PC-3 (cell line): ENCODE measurements at places on chromosomes 16 and 17. TPM values are rescaled to one million over a fixed set of nuclear protein-coding genes. Genes with fewer than 3 reads are reported as not detected.
A peak's percentile ranks its signal among the peaks of the same experiment; 100 is the strongest.

- DNase-seq = no peak
- peaks cover 5% of the 10 kb centered on the region for H3K4me1 ChIP-seq
These were observed 16.6 kb downstream of the KRT9 start for GRCh38 chr17:41555105-41555887.

Gene SLC16A6
- total RNA-seq = 1.2 and 1.4 TPM in 2 replicates

GRCh38 chr16:47995354-47995753 lies 160.4 kb downstream of the ABCC12 start:
- no peak overlapping the region for H3K4me3 ChIP-seq
- H3K36me3 ChIP-seq = no peaks in the 10 kb centered on the region
- H3K4me1 ChIP-seq = no peaks in the 10 kb centered on the region
- DNase-seq = no peak
- H3K27me3 ChIP-seq = no peaks in the 10 kb centered on the region
- no peak overlapping the region for H3K27ac ChIP-seq

DNA sequence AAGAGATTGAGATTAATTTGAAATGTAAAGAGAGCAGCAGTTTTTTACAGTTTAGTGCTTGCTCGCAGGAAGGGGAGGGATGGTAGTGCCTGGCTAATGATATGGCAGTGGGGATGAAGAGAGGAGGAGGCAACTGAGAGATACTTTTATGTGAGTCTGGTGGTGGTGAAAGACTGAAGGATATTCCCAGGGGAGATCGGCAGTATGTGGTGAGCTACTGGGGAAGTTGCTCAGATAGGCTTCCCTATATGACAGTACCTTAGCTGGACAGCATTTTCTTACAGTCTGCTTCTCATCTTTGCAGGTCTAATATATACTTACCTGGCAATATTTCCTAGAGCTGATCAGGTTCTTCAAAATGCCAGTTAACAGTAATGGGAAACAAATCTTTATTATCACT lies 8.6 kb downstream of the CEP95 start:
- H3K4me3 ChIP-seq = no peak overlapping the region
- no peak overlapping the region for H3K27ac ChIP-seq
- H3K27me3 ChIP-seq = no peaks in the 10 kb centered on the region
- no peaks in the 10 kb centered on the region for H3K4me1 ChIP-seq
- peaks cover 39% of the 10 kb centered on the region for H3K36me3 ChIP-seq

- H3K27me3 ChIP-seq = no peaks in the 10 kb centered on the region
- DNase-seq = no peak
- peaks cover 7% of the 10 kb centered on the region; the same call in 1 of the 2 replicates for H3K4me1 ChIP-seq
- no peak overlapping the region for H3K27ac ChIP-seq
These were observed 18.0 kb upstream of the ASGR2 start for GRCh38 chr17:7132511-7133094.

GRCh38 chr17:80839511-80839941 lies 152.1 kb upstream of the CHMP6 start:
- H3K36me3 ChIP-seq = no peaks in the 10 kb centered on the region
- H3K4me1 ChIP-seq = no peaks in the 10 kb centered on the region
- no peak overlapping the region for H3K27ac ChIP-seq
- H3K27me3 ChIP-seq = no peaks in the 10 kb centered on the region
- no peak overlapping the region for H3K4me3 ChIP-seq

DNA sequence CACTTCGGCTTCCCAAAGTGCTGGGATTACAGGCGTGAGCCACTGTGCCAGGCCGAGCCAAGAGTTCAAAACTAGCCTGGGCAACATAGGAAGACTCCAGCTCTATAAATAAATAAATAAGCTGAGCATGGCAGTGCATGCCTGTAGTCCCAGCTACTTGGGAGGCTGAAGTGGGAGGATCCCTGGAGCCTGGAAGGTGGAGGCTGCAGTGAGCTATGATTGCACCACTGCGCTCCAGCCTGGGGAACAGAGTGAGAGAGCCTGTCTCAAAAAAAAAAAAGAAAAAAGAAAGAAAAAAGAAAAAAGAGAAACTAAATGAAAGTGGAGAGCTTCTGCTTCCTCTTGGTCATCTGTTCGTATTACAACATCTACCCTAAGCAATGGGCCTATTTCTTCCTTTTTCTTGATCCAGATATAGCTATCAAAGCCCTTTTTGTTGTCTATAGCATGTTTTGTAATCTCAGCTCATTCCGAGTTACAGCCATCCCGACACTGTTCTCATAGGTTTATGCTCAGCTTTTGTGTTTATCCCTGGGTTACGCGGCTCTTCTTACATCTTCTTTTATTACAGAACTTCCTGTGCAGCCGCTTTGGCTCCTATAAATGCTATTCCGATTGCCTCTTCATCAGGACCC lies 14.1 kb upstream of the MAPK3 start:
- no peaks in the 10 kb centered on the region for H3K4me1 ChIP-seq
- no peaks in the 10 kb centered on the region for H3K36me3 ChIP-seq
- H3K27me3 ChIP-seq = no peaks in the 10 kb centered on the region

- H3K27me3 ChIP-seq = peaks cover 29% of the 10 kb centered on the region
- no peak overlapping the region for H3K27ac ChIP-seq
- no peaks in the 10 kb centered on the region for H3K36me3 ChIP-seq
- H3K4me1 ChIP-seq = no peaks in the 10 kb centered on the region
- no peak overlapping the region for H3K4me3 ChIP-seq
- DNase-seq = no peak
These were observed 11.3 kb upstream of the MAPT start for GRCh38 chr17:45883063-45883462.

- H3K27me3 ChIP-seq = no peaks in the 10 kb centered on the region
- no peak overlapping the region for H3K4me3 ChIP-seq
- no peaks in the 10 kb centered on the region for H3K36me3 ChIP-seq
These were observed 140.8 kb downstream of the FTO start for GRCh38 chr16:53844804-53845203.

Gene CNGB1
- total RNA-seq = 0.04 TPM in 1 of 2 replicates, not detected in the other

DNA sequence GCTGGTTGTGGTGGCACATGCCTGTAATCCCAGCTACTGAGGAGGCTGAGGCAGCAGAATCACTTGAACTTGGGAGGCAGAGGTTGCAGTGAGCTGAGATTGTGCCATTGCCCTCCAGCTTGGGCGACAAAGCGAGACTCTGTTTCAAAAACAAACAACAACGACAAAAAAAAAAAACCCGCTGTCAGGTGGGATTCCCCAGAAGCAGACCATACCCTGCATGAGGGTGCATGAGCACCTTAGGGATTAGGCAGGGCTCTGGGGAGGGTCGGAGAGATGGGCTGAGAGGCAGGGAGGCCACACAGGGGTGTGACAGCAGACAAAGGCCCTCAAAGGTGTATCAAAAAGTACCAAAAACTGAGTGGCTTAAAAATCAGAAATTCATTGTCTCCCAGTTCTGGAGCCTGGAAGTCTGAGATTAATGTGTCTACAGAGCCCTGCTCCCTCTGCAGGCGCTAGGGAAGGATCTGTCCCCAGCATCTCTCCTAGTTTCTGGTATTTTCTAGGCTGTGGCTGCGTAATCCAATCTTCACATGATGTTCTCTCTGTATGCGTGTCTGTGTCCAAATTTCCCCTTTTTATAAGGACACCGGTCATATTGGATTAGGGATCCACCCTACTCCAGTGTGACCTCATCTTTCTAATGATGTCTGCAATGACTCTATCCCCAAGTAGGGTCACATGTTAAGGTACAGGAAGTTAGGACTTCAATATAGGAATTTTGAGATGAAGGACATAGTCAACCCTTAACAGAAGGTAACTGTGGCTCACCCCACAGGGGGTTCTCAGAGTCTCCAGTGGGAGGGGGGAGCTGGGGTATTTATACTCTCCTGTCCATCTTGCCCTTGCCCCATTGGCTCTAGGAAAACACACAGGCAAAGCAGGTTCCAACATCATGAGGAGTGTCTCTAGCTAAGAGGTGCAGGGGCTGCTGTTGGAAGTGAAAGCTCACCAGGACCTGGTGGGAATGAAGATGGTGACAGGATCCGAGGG lies 13.6 kb upstream of the TVP23A start:
- no peak overlapping the region for H3K4me3 ChIP-seq
- H3K4me1 ChIP-seq = peaks cover 18% of the 10 kb centered on the region
- no peaks in the 10 kb centered on the region for H3K36me3 ChIP-seq
- H3K27me3 ChIP-seq = peaks cover 2% of the 10 kb centered on the region; the same call in 1 of the 2 replicates
- DNase-seq = no peak

Gene OR3A3
- total RNA-seq = not detected in 2 replicates

Gene CFAP97D1
- total RNA-seq = 0.12 and 0.29 TPM in 2 replicates

DNA sequence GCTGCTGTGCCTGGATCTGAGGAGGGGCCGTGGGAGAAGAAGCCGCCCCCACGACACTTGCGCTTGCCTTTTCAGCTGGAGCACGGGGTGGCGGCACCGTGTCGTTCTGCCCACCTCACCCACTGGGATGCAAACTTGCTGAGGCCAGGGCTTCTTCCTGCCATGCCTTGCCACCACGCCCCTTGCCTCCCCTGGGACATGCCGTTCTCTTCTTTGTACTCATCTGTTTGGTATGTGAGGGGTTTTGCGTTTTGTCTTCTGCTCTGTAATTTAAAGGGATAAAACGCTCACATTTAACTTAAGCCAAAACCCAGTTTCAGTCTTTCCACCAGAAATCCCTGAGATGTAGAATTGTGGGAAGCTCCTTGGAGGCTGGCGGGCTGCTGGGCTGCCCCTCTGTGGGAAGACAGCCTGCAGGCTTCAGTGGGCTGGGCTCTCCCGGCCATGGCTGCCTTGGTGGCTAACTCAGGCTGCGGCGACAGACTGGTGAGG lies 180.2 kb downstream of the RPTOR start:
- peak overlapping the region; percentile 40 for H3K27ac ChIP-seq
- H3K36me3 ChIP-seq = no peaks in the 10 kb centered on the region
- no peaks in the 10 kb centered on the region for H3K27me3 ChIP-seq
- H3K4me3 ChIP-seq = no peak overlapping the region
- peaks cover 33% of the 10 kb centered on the region for H3K4me1 ChIP-seq
- peak; percentile 66 for DNase-seq

Gene OR2C1
- not detected in 2 replicates for total RNA-seq

- peak; percentile 45 for DNase-seq
- no peak overlapping the region for H3K27ac ChIP-seq
- peaks cover 17% of the 10 kb centered on the region for H3K4me1 ChIP-seq
- H3K27me3 ChIP-seq = no peaks in the 10 kb centered on the region
These were observed 54.9 kb downstream of the SREBF1 start for GRCh38 chr17:17781591-17782496.

Gene TMIGD1
- total RNA-seq = not detected in 2 replicates

DNA sequence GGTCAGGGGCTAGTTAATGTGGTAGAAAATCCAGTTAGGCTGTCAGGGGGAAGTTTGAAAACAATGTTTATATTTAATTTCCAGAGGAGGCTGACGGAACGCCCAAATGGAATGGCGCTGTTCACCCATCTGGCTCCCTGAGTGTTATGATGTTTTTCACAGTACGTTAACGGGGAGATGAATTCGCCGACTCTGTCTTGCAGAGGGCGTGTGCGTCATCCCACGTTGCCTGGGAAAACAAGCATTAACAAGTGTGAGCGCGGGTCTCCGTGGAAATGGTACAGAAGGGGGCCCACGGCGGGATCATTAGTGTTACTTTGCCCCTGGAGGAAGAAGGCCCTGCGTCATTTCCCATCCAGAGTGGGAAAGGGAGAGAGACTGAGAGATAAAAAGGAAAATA lies 29.6 kb downstream of the RGS9 start:
- no peak for DNase-seq
- no peaks in the 10 kb centered on the region for H3K27me3 ChIP-seq
- no peak overlapping the region for H3K27ac ChIP-seq
- no peaks in the 10 kb centered on the region for H3K36me3 ChIP-seq

Gene NPIPA8
- not detected in 2 replicates for total RNA-seq

DNA sequence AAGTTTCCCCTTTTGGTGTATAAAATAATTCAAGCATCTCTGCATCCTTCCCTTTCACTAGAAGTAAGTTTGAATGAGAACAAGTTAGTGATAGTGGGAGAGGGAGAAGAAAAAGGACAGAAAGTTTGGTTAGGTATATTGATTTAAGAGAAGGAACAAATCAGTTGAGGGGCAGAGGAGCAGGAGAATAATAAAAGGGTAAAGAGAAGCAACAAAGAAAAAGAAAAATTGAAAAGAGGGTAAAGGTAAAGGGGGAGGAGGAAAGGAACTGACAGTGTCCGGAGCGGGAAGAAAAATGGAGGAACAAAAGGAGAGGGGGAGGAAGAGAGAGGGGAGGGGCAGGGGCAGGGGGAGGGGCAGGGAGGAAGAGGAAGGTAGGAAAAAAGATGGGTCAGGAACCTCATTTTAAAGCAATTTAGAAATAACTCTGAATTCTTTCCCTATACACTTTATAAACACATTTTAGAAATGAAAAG lies 6.3 kb upstream of the IGF2BP1 start:
- DNase-seq = no peak
- no peaks in the 10 kb centered on the region for H3K4me1 ChIP-seq
- peaks cover 88% of the 10 kb centered on the region for H3K27me3 ChIP-seq

DNA sequence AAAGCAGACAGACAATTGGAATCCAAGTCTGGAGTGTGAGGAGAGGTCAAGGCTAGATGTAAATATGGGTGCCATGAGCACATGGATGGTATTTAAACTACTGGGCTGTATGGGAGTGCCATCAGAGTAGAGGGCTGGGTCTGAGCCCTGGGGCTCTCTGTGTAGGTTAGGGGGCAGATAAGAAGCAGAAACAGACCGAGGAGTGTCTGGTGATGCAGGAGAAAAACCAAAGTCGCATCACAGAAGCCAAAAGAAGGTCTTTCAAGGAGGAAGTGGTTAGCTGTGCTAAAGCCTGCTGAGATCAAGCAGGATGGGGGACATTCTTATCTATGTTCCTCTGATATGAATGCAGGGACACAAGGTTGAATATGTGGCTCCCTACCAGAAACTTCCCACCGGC lies 1.9 kb downstream of the TSEN54 start:
- no peak overlapping the region for H3K27ac ChIP-seq
- H3K4me1 ChIP-seq = peaks cover 27% of the 10 kb centered on the region
- H3K4me3 ChIP-seq = no peak overlapping the region

GRCh38 chr16:49602201-49602975 lies 228.8 kb downstream of the C16orf78 start:
- H3K4me3 ChIP-seq = no peak overlapping the region
- H3K4me1 ChIP-seq = no peaks in the 10 kb centered on the region
- H3K27me3 ChIP-seq = peaks cover 58% of the 10 kb centered on the region
- H3K36me3 ChIP-seq = no peaks in the 10 kb centered on the region

DNA sequence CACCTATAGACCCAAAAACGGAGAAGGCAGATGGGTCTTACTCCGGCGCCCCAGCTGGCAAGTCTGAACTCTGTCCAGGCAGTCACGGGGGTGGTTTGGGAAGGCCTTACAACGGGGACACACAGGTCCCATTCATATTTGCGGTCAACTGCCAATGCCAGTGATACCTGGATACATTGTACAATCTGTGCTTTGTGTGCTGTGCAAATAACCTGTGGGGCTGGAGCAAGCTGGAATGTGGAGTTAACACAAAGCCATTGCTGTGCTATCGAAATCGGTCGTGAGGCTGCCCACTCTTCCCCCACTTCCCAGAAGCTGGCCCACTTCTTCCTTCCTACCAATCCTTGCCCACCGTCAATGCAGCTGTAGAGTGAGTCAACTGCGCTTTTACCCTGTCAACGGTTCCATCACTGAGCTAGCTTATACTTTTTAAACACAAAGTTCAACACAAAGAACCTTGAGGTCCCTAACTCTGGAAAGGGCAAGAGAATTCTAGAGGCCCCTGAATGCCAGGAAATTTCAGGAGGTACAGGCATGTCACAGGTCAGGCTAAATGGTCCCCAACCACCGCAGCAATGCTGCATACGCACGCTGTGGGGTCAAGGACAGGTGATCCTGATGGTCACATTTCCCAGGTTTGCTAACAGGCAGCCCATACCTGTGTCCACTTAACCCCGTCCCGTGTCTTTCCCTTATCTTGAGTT lies 122.8 kb downstream of the ZFHX3 start:
- H3K36me3 ChIP-seq = no peaks in the 10 kb centered on the region
- peaks cover 26% of the 10 kb centered on the region for H3K4me1 ChIP-seq
- H3K27me3 ChIP-seq = no peaks in the 10 kb centered on the region

Gene MYOCD
- total RNA-seq = not detected in 2 replicates
